ENCODE measurements at places on chromosomes 12 and 14.
A peak's percentile ranks its signal among the peaks of the same experiment; 100 is the strongest.

GRCh38 chr12:4603421-4603820, 41.4 kb downstream of the DYRK4 start:
- DNase-seq = no peak

DNA sequence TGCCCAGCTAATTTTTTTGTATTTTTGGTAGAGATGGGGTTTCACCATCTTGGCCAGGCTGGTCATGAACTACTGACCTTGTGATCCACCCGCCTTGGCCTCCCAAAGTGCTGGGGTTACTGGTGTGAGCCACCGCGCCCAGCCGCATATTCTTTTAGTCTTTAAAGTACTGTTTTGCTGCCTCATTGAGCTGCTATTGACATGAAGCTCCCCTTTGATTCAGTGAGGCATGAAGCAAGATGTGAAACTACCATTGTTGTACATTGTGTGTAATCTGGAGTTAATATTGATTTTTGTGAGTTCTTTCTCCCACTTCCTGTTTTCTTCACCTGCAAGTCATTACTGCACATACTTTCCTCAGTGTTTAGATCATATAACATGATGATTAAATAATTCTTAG, 80.8 kb downstream of the MNAT1 start:
- no peak for DNase-seq

GRCh38 chr12:74889563-74890236, 319.9 kb downstream of the KCNC2 start:
- no peak for DNase-seq

DNA sequence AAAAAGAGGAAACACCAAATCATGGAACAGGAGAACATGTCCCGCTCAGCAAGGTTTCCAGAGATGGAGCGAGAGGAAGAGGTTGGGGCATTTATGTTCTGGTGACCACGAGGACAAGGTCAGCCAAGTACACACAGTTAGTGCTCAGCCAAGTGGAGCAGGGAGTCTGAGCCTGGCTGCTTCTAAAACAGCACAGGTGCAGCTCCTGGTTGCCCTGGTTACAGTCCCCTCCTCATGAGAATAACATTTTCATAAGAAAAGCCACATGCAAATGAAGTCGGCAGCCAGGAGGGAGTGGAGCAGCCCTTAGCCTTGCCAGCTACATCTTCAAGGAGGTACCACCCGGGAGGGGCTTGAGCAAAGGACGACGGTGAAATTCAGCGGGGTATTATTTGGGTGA, 81.8 kb downstream of the NOS1 start:
- DNase-seq = no peak

DNA sequence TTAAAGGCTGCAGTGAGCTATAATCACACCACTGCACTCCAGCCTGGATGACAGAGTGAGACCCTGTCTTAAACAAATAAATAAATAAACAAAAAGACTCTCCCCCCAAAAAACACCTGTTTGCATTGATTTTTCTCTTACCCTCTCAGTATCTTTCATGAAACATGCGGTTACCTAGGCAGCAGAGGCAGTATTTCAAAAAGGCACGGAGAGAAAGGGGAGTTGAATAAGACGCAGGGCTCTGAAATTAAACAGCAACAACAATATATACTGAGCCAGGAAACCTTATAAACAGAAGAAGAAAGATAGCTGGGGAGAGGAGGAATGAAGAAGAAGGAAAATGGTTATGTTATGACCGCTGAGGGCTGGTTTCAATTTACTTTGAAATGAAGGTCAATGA, 277.6 kb downstream of the BTG1 start:
- DNase-seq = no peak

- DNase-seq = no peak
Measured at GRCh38 chr12:107163413-107163812, 70.1 kb upstream of the CRY1 start.

DNA sequence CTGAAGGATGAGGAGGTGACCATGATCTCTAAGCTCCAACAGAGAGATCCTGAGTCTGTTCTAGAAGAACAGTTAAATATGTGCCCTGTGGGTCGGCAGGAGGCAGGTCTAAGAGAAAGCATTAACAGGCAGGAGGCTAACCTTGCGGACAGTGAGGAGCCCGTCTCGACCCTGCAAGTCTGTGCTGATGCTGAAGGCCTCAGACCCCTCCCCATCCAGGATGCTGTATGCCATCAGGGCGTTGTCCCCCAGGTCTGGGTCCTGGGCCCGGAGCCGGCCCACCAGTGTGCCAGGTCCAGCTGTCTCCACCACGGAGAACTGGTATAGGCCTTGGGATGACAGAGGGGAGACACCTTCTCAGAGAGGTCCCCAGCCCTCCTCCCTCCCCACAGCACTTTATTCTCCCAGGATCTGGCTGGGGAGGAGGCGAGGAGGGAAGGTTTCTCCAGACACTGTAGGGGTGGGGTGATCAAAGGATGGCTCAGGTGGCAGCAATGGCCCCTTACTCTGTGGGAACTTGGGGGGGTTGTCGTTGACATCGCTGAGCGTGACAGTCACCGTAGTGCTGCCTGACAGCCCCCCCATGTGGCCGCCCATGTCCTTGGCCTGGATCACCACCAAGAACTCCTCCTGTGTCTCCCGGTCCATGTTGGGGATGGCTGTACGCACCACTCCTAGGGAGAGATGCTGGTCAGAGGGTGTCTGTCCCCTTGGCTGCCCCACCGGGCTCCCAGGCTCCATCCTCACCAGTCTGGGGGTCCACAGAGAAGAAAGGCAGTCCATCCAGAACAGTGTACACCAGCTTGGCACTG, 3.1 kb downstream of the CDH24 start:
- DNase-seq = no peak

- no peak for DNase-seq
Measured at GRCh38 chr12:54407183-54407905, 11.7 kb downstream of the ITGA5 start.

GRCh38 chr12:9344541-9344940, 136.3 kb upstream of the PZP start:
- no peak for DNase-seq

GRCh38 chr14:94560751-94561655, at the start of gene SERPINA4:
Gene SERPINA4 (plus strand): TSS chr14:94561442. CDS start chr14:94563483, 2,041 bp downstream.
- peak; percentile 70 for DNase-seq

DNA sequence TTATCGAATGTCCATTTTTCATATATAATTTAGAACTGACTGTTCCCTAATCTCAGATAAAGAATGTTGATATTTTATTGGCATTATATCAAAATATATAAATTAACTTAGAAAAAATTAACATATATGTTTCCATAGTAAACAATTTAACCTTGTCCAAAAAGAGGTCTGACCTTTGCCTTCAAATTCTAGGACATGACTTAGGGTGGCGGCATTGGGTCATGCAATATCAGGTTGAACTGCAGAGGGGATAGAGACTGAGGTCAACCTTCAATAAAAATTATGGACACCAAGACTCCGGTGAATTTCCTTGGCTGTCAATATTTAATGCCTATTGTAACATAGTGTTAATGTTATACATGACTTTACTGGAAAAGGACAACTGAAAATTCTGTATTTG, 199.8 kb downstream of the RPL10L start:
- DNase-seq = no peak
